ENCODE measurements at places on chromosomes 1 and 21.
A peak's percentile ranks its signal among the peaks of the same experiment; 100 is the strongest.

- H3K36me3 ChIP-seq = no peaks in the 10 kb centered on the region
- peaks cover 15% of the 10 kb centered on the region for H3K4me1 ChIP-seq
- H3K27me3 ChIP-seq = no peaks in the 10 kb centered on the region
- no peak overlapping the region for H3K4me3 ChIP-seq
- H3K27ac ChIP-seq = no peak overlapping the region
- no peak for DNase-seq
These were observed 6.0 kb downstream of the MASP2 start for GRCh38 chr1:11041048-11041447.

DNA sequence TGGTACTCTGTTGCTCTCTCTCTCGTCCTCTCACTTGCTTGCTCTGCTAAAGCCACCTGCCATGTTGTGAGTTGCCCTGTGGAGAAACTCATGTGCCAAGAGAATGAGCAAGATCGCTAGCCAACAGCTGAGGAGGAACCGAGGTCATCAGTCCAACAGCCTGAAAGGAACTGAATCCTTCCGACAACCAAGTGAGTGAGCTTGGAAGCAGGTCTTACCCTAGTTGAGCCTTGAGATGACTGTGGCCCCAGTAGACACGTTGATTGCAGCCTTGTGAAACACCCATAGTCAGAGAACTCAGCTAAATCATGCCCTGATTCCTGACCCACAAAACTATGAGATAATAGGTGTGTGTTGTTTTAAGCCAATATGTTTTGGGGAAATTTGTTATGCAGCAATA is 48.1 kb upstream of the BACH1 start:
- DNase-seq = no peak
- H3K27me3 ChIP-seq = no peaks in the 10 kb centered on the region
- no peak overlapping the region for H3K27ac ChIP-seq
- no peak overlapping the region for H3K4me3 ChIP-seq
- H3K4me1 ChIP-seq = no peaks in the 10 kb centered on the region

DNA sequence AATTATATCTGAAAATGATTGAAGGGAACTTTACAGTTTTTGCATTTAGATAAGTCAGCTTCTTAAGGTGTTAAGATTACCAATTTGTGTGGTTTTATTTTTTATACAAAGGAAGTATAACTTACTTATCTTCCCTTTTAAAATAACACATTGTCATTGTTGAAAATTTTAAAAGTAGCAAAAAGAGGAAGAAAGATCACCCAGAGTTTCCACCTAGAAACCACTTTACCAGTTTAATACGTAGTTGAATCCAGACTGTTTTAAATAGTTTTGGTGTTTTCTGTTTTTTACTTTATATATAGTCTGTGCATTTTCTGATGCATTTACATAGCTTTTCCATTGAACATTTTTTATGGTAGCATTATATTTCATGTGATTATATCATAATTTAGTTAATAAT is 6.1 kb downstream of the CCDC18 start:
- no peak overlapping the region for H3K27ac ChIP-seq
- no peak overlapping the region for H3K4me3 ChIP-seq
- DNase-seq = no peak

GRCh38 chr1:184036517-184036949 is 995 bp downstream of the COLGALT2 start:
- H3K27me3 ChIP-seq = no peaks in the 10 kb centered on the region
- peaks cover 10% of the 10 kb centered on the region for H3K4me1 ChIP-seq
- peak; percentile 66 for DNase-seq
- H3K27ac ChIP-seq = peak overlapping the region; percentile 52
- H3K36me3 ChIP-seq = no peaks in the 10 kb centered on the region

GRCh38 chr1:212520299-212520698 is 87.6 kb downstream of the NENF start:
- no peak overlapping the region for H3K4me3 ChIP-seq
- DNase-seq = no peak
- no peak overlapping the region for H3K27ac ChIP-seq
- H3K27me3 ChIP-seq = peaks cover 18% of the 10 kb centered on the region

GRCh38 chr1:152525080-152525641 is 10.9 kb downstream of the CRCT1 start:
- no peaks in the 10 kb centered on the region for H3K27me3 ChIP-seq
- no peaks in the 10 kb centered on the region for H3K36me3 ChIP-seq
- no peaks in the 10 kb centered on the region for H3K4me1 ChIP-seq

GRCh38 chr1:148294116-148294807 is 142.2 kb upstream of the NBPF11 start:
- H3K27ac ChIP-seq = no peak overlapping the region
- no peaks in the 10 kb centered on the region for H3K4me1 ChIP-seq
- peaks cover 4% of the 10 kb centered on the region for H3K27me3 ChIP-seq
- H3K4me3 ChIP-seq = no peak overlapping the region
- DNase-seq = no peak

GRCh38 chr1:40922969-40923368 is 56.5 kb upstream of the CTPS1 start:
- peak; percentile 74 for DNase-seq
- H3K4me3 ChIP-seq = no peak overlapping the region
- peak overlapping the region; percentile 67 for H3K27ac ChIP-seq
- H3K36me3 ChIP-seq = no peaks in the 10 kb centered on the region
- no peaks in the 10 kb centered on the region for H3K4me1 ChIP-seq

DNA sequence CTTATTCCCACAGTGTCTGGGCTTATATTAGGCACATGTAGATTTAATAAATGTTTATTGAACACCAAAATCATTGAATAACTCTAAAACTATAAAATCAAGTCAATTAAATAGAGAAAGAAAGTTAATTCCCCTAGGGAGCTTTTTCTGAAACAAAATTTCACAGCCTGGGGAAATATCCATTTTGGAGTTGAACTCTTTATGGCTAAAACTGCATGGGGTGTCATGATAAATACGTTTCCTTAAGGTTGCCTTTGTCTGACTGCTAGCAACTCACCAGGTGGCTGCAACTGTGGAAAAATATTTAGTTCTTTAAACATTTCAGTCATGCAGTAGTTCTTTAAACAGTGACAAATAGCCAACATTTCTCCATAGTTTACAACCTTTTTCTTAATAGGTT is 496.1 kb downstream of the LRRIQ3 start:
- no peaks in the 10 kb centered on the region for H3K27me3 ChIP-seq
- no peaks in the 10 kb centered on the region for H3K4me1 ChIP-seq
- no peak overlapping the region for H3K27ac ChIP-seq
- no peak for DNase-seq
- no peaks in the 10 kb centered on the region for H3K36me3 ChIP-seq
- no peak overlapping the region for H3K4me3 ChIP-seq
